ENCODE measurements at places on chromosomes 5 and 9.
A peak's percentile ranks its signal among the peaks of the same experiment; 100 is the strongest.

DNA sequence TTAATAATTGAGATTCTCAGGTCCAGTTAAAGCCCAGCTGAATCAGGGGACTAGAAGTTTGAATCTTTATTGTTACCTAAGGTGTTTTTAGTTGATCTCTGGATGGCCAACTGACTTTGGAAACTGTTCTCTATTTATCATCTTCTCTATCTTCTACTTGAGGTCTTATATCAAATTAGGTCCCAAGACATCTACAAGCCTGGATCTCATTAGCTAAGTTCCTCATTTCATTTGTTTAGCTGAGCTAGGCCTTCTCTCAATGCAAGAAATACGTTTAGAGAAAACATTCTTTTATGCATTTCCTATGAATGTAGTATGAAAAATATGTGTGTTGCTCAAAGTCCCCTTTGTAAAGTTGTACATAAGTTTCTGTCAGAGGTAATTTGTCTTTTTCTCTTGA is 196.6 kb downstream of the PTTG1 start:
- no peak overlapping the region for H3K4me3 ChIP-seq
- H3K27me3 ChIP-seq, result peaks cover 1% of the 10 kb centered on the region
- H3K36me3 ChIP-seq, result no peaks in the 10 kb centered on the region
- no peak for DNase-seq
- no peak overlapping the region for H3K27ac ChIP-seq
- H3K4me1 ChIP-seq, result no peaks in the 10 kb centered on the region

- no peaks in the 10 kb centered on the region for H3K4me1 ChIP-seq
- no peaks in the 10 kb centered on the region for H3K36me3 ChIP-seq
- no peak overlapping the region for H3K4me3 ChIP-seq
- DNase-seq, result no peak
Measured at GRCh38 chr9:134662143-134662876, 20.7 kb downstream of the COL5A1 start.

DNA sequence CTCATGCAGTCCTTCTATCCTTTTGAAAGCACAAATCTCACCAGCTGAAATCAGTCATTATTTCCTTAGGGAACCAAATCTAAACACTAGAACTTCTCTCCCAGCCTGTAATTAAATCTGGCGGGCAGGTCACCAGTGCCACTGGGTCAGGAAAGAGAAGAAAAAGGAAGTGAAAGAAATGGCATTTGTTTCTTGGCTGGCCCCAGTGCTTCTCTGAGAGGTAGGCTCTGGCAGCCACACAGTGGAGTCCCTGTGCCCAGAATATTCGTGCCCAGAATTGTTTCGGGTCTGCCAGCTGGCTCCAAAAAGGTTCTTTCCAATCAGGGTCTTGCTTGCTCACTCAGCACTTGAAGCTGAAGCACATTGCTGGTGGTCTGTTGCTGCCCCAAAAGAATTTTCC is 133.9 kb upstream of the MTAP start:
- no peak overlapping the region for H3K27ac ChIP-seq
- H3K27me3 ChIP-seq, result peaks cover 18% of the 10 kb centered on the region
- H3K4me1 ChIP-seq, result peaks cover 6% of the 10 kb centered on the region

GRCh38 chr9:91246846-91247245 is 114.9 kb downstream of the AUH start:
- H3K27ac ChIP-seq, result peak overlapping the region; percentile 47
- H3K4me3 ChIP-seq, result no peak overlapping the region
- no peaks in the 10 kb centered on the region for H3K27me3 ChIP-seq
- H3K4me1 ChIP-seq, result peaks cover 64% of the 10 kb centered on the region
- H3K36me3 ChIP-seq, result peaks cover 29% of the 10 kb centered on the region

- H3K27ac ChIP-seq, result no peak overlapping the region
- H3K36me3 ChIP-seq, result no peaks in the 10 kb centered on the region
- no peak for DNase-seq
- no peaks in the 10 kb centered on the region for H3K27me3 ChIP-seq
- peaks cover 14% of the 10 kb centered on the region for H3K4me1 ChIP-seq
- H3K4me3 ChIP-seq, result no peak overlapping the region
Measured at GRCh38 chr9:95027914-95028852, 289.3 kb downstream of the FANCC start.

GRCh38 chr5:58455066-58455465 is 4.8 kb downstream of the PLK2 start:
- no peak for DNase-seq
- H3K36me3 ChIP-seq, result peaks cover 10% of the 10 kb centered on the region
- H3K4me3 ChIP-seq, result no peak overlapping the region
- peaks cover 8% of the 10 kb centered on the region for H3K4me1 ChIP-seq
- H3K27me3 ChIP-seq, result peaks cover 29% of the 10 kb centered on the region

GRCh38 chr9:23526806-23527205 is 299.2 kb downstream of the ELAVL2 start:
- H3K4me1 ChIP-seq, result no peaks in the 10 kb centered on the region
- H3K27me3 ChIP-seq, result no peaks in the 10 kb centered on the region
- no peak for DNase-seq
- no peaks in the 10 kb centered on the region for H3K36me3 ChIP-seq

DNA sequence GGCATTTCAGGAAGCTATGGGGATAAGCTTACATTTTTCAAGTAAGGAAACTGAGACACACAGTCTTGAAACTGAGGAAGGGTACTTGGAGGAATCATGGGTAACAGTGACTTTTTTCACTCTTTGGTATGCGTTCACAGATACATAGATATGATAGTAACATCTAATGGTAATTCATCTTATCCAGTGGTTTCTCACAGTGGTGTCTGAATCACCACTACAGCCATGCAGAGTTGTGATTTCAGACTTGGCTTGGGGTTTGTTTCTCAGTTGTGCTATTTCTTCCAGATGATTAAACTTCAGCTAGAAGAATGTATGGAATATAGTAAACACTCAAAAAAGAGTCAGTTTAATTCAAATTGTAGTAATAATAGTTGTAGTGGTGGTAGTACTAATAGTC is 239.1 kb upstream of the NUDT12 start:
- no peaks in the 10 kb centered on the region for H3K36me3 ChIP-seq
- no peak for DNase-seq
- H3K27me3 ChIP-seq, result no peaks in the 10 kb centered on the region
- H3K27ac ChIP-seq, result no peak overlapping the region
- no peaks in the 10 kb centered on the region for H3K4me1 ChIP-seq

GRCh38 chr5:161481922-161482321 is 64.6 kb downstream of the GABRB2 start:
- no peaks in the 10 kb centered on the region for H3K4me1 ChIP-seq
- H3K4me3 ChIP-seq, result no peak overlapping the region
- no peaks in the 10 kb centered on the region for H3K36me3 ChIP-seq
- no peak for DNase-seq
- H3K27me3 ChIP-seq, result no peaks in the 10 kb centered on the region

DNA sequence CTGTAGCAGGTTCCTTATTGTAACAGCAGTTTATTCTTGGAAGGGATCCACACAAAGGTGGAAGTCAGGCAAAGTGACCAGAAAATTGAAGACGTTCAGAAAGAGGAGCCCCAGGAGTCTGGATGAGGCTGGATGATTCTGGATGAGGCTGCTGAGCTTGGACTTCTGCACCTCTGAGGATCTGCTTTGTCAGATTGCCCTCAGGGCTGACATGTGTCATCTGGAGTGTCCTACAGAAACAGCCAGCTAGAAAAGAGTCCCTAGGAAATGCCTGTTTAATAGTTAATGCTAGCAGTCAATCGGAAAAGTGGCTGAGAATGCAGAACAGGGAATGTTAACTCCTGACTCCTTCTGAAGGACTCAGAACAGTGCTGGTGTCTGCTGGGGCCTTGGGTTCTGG is 236.4 kb downstream of the LRRC70 start:
- H3K4me3 ChIP-seq, result no peak overlapping the region
- no peak overlapping the region for H3K27ac ChIP-seq
- DNase-seq, result no peak
- H3K4me1 ChIP-seq, result no peaks in the 10 kb centered on the region

GRCh38 chr5:139422307-139422893 is 16.9 kb downstream of the DNAJC18 start:
- peak overlapping the region; percentile 26 for H3K27ac ChIP-seq
- DNase-seq, result peak; percentile 54
- no peaks in the 10 kb centered on the region for H3K27me3 ChIP-seq
- H3K4me3 ChIP-seq, result no peak overlapping the region

Data from activated T-helper 1 cell treated with anti-CD3 and anti-CD28 coated beads, Interleukin-12 subunit alpha, Interleukin-12 subunit beta, Interleukin-2, Interleukin-4 antibody, amounts not matched to agents 30 ng/mL and 10 ng/mL and 1 ng/mL, durations not matched to agents 14 hours and 24 hours and 36 hours (primary cell).